ENCODE measurements at places on chromosomes 1 and 21.

GRCh38 chr1:73034271-73034670 lies 751.9 kb upstream of the NEGR1 start:
- no peak for DNase-seq

DNA sequence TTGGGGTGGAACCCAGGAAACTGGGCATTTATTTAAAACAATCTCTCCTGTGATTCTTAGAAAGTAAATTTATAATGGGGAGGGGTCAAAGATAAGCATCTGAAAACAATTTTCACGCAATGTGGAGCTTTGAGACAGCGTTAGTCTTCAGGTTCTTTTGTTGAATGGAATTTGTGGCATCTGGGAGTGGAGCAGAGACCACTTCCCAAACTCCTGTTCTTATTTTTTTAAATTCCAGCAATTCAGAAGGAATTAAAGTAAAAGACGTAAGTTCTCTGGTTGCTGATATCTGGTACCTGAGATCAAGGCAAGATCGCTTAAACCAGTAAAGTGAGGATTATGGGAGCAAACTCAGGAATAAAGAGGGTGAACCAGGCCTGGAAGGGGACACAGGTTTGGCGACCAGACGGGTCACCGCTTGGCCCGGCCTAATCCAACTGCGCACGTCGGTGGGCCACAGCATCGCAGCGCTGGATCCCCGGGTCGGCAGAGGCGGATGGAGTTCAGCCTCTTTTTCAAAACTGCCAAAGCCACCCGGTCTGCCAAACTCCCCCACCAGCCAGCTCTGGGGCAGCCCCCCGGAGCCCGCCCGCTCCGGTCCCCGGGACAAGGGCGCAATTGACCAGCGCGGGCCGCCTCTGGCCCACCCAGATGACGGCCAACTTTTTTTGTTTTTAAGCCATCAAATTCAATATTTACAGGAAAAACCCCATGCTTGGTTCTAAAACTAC lies 754 bp upstream of the PDPN start:
- no peak for DNase-seq

DNA sequence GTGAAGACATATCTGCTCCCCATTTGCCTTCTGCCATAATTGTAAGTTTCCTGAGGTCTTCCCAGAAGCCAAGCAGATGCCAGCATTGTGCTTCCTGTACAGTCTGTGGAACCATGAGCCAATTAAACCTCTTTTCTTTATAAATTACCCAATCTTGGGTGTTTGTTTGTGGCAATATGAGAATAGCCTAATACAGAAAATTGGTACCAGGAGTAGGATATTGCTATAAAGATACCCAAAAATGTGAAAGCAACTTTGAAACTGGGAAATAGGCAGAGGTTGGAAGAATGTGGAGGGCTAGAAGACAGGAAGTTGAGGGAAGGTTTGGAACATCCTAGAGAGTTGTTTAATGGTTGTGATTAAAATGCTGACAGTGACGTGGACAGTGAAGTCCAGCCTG lies 90.8 kb downstream of the HHIPL2 start:
- no peak for DNase-seq

GRCh38 chr21:35920436-35920835 lies 139.9 kb downstream of the SETD4 start:
- no peak for DNase-seq

DNA sequence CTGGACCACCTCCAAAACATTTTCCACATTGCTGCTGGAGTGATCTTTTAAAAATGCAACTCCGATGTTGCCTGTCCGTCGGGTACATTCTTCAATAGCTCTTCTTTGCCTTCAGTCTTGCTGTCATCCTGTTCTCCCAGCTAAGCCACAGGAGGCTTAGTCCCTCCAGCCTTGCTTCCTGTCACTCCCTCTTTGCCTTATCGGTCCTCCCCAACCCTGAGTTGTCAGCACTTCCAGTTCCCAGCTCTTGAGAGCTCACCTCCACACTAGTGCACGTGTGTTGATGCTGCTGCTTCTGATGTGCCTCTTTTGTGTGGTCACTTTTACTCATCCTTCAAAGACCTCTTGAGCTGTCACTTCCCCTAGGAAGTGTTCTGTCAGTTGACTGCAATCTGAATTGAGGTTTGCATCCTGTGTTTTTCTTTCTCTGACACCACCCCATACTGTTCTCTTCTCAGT lies 15.3 kb downstream of the UCK2 start:
- DNase-seq, result no peak

- no peak for DNase-seq
Measured at GRCh38 chr1:223038288-223039006, 104.6 kb downstream of the TLR5 start.

DNA sequence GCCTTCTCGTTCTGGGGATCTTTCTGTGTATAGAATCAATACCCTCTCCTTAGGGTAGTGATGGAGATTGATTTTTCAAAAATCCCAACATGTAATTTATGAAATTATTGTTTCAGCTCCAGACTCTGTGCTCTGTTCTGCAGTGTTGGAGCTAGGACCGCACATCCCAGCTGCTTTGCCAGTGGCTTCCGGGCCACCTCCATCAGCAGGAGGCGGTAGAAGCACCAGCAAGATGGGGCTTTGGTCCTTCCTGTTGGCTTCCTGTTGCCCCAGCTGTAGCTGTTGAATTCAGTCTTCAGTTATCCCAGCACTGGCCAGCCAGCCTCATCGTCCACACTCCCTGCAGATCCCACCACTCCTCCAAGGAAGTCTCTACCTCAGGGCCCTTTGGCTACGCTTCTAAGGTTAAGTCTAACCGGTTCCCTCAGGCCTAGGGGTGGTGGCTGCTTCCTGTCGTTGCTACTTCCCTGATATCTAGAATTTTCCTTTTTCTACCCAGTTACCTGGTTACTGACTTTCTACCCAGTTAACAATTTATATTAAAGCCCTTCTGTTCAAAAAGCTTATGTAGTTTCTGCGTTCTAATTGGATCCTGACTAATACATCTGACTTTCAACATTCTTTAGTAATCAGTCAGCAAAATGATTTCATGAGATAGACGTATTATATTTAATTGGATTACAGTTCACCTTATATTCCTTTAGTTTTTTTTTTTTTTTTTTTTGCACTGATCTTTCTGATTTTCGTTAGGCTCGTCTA lies 24.6 kb downstream of the GALNT2 start:
- DNase-seq, result no peak

DNA sequence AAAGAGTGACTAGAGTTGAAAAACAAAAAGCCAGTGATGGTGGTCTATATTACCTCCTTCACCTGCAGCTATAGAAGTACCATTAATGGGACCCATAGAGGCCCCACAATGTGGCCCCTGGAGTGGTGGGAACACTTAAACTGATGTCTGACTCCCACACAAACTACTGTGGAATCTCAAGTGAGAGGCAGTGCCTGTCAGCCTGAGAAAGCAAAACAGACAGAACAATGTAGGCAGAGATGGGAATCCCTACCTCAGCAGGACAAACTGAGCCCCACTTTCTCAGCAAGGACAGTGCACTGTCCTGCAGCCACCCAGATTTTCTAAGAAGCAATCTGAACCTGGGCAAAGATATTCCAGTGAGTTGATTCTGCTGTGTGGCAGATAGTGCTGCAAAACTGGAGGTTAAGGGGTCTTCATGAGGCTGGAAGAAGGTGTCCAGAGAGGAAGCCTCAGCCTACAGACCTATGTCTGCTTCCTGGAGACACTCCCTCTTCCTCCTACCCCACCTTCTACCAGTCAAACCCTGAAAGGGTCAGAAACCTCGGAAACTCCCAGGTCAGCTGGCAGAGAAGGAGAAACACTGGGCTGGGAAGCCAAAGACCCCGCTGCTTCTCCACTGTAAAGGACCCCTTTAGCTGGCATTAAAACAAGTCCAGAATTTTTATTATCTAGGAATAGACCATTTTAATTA lies 228.7 kb downstream of the C1orf94 start:
- DNase-seq, result no peak

DNA sequence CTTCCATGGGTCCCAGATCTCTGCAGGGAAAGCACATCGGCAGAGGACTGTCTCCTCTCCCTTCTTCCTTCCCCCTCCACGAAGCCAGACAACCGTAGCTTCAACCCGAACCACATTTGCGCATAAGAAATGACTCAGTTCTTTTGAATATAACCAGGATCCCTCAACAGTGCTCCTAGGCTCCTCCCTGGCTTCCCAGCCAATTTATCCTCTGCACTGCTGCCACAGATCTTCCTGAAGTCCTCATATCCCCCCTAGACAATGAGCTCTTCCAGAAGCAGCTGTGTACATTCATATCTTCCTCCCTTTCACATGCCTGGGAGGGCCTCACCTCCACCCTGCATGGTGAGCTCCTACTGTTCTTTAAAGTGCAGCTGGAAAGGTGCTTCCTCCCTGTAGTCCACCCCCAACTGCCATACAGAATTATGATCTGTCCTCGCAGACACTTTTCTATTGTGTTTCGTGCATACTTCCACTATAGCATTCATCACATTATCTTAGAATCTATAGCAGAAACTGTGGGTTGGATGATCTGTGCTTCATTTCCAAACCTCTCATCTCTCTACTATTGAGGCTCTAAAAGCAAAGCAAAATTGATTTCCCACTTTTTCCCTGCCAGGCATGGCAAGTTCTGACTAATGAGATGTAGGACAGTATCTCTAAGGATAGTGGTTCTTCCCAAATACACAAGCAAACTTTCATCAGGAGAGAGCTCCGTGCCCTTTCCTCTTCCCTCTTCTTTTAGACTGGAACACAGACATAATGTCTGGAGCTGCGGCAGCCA lies 179.3 kb upstream of the HMGB4 start:
- DNase-seq, result no peak

- DNase-seq, result no peak
Measured at GRCh38 chr1:204126956-204127355, 24.9 kb downstream of the ETNK2 start.

- DNase-seq, result no peak
Measured at GRCh38 chr1:171902527-171902926, 61.2 kb downstream of the DNM3 start.

- no peak for DNase-seq
Measured at GRCh38 chr1:245693116-245693793, 538.5 kb downstream of the KIF26B start.

DNA sequence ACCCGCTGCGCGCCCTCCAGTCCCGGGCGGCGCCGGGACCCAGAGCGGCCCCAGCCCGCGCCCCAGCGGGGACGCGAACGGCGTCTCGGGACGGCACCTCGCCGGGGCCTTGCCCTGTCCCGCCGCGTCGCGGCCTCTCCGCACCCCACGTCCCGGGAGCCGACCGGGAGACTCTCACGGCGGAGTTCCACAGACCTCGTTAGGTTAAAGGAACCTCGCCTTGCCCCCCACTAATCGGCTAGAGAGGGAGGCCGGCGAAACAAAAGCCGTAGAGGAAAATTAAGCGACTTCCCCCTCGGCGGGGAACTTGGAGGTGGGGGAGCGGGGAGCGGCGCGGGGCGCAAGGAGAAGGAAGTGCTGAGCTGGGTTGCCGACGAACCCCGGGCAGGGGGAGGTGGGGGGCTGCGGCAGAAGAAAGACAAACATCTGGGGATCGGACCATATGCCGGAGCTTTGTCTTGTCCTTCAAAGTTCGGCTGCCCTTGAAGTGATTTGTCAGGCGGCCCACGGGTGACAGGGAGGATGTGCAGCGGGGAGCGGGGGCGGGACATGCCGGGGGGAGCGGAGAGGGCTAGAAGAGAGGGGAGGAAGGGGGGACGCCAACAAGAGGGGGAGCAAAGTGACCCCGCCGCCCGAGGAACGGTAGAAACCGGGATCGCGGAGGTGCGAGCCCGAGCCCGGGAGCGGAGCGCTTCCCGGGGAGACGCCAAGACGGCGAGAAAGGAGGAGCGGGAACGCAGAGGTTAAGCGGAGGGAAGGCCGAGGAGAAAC lies 120.0 kb upstream of the RRP15 start:
- no peak for DNase-seq

- no peak for DNase-seq
Measured at GRCh38 chr1:155247667-155248553, 7.4 kb downstream of the ENTREP3 start.

GRCh38 chr21:35002879-35003722 lies 46.0 kb downstream of the RUNX1 start:
- no peak for DNase-seq

GRCh38 chr1:18900303-18900841 lies 2.0 kb downstream of the ALDH4A1 start:
- DNase-seq, result no peak

DNA sequence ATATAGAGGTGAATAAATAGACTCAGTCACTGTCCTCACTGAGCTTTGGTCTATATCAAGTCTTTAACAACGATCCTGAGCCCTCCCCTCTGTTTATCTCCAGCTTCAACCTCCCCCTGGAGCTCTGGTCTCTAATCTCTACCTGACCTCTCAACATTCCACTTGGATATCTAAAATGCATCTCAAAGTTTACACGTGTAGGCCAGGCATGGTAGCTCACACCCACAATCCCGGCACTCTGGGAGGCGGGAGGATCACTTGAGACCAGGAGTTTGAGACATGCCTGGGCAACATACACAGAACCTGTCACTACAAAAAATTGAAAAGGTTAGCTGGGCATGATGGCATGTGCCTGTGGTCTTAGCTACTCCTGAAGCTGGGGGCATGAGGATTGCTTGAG lies 53.4 kb downstream of the GADD45A start:
- no peak for DNase-seq

DNA sequence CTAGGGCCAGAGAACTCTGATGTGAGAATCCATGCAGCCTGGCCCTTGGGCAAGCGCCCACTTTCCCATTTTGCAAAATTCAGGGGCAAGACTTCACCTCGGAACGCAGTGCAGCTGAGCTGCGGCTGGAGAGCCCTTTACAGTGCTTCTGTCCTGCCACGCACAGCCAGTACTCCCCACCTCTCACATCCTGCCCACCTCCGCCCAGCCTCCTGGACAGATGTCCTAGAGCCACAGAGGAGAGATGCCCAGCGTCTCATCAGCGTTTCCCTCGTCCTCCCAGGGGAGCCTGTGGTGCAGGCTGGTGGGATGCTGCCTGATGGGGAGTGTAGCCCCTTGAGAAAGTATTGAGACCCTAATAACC lies 29.6 kb downstream of the RUNX3 start:
- DNase-seq, result no peak

- peak; percentile 17 for DNase-seq
Measured at GRCh38 chr1:46616277-46617107, at the start of gene MOB3C. Gene MOB3C (minus strand): TSS chr1:46616811. CDS start chr1:46613321, 3,490 bp downstream.

DNA sequence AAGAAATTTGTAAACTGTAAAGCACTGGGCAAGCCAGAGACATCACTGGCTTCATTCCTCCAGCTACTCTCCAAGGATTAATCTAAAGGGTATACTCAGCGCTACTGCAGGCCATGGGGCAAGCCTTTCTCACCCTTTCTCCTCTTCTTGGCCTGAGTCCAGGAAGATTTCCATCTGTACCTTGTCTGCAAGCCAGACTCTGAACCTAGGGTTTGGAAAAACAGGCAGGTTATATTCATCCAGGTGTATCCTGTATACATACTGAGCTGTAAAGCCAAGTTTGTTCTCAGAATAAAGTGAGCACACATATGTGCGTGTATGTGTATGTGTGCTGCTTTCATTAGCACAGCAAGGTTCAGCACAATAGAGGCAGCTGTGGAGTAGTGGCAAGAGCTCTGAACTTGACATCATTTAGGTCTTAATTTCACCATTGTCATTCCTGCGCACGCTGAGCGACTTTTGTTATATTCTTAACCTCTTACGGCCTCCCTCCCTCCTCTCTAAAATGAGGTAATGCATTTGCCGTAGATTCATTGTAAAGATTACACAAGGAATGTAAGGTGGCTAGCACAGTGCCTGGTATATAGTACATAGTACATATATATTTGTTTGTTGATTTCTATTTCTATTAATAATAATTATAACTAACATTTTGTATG lies 128.1 kb upstream of the JUN start:
- DNase-seq, result no peak
